ENCODE measurements at places on chromosomes 7 and 10.

- no peak for DNase-seq
Measured at GRCh38 chr10:103638948-103639347, 145.4 kb downstream of the NEURL1 start.

DNA sequence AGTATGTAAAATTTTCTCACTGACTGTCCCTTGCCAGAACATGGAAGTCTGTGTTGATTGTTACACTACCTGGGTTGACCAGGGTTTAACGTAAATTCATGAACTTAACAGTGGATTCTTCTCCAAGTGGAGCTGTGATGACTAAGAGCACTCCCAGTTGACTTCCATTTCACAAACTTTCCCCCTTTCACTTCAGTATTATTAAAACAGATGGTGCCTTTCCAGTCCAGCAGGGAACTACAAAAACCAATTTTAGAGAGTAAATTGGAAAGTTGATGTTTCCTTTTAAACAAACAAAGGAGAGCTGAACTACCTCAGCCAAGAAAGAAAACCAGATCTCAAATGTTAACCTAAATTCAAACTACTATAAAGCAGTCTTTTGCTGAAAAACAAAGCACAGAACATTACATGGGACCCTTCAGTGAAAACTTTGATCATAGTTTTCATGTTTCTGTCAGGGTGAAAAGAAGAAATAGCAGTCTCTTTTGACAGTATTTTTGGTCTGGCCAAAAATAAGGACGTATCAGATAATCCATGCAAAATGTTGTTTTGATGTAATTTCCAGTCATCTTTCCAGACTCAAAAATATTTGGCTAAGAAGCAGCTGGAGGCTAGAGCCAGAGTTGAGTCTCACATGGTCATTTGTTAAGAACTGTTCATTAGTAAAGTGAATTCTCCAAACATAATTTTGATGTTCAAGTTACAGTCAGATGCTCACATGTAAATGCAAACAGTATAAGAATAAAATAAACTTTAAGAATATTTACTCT, 479.9 kb upstream of the AKR1E2 start:
- no peak for DNase-seq

GRCh38 chr7:42452356-42452755, 215.3 kb upstream of the GLI3 start:
- DNase-seq, result no peak

GRCh38 chr7:77442636-77443035, 26.5 kb upstream of the GSAP start:
- DNase-seq, result no peak

- DNase-seq, result no peak
Measured at GRCh38 chr10:118471863-118472262, 123.6 kb downstream of the PRLHR start.

GRCh38 chr7:20229646-20230500, 12.7 kb upstream of the MACC1 start:
- no peak for DNase-seq

DNA sequence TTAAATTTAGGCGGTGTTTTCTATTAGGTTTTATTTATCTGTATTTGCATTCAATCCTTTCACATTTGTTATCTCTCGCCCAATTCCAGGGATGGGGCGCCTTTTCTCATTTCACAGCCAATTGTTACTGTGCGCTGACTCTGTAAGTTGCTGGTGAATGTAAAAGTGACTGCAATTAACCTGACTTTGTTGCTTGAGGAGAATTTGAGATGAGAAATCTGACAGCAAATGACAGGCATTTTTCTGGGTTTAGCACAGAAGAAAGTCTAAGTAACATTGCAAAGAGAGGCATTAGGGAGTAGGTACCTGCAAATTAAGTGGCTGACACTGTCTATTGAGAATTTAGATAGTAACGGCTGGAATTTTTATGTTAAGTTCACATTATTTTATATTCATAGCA, 16.6 kb downstream of the FOXP2 start:
- peak; percentile 3 for DNase-seq

DNA sequence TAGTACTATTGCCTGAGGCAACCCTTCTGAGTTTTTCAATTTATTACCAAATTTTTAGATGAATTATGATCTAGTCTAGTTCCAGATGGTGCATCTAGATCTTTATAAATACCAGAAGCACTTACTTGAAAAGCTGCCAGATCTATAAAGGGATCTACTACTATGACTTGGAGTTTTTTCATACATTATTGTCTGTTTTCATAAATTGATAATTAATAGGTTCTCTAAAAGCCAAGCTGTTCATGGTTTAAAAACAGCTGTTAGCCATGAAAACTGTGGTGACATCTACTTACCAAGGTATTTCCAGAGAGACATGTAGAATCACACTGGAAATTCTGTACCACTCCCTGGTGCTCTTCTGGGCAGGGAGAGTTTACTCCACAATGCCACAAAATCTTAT, 786.5 kb upstream of the C7orf33 start:
- no peak for DNase-seq
